ENCODE measurements at places on chromosomes 12 and 14.

- no peak for DNase-seq
Measured at GRCh38 chr12:81819991-81820633, 61.0 kb upstream of the PPFIA2 start.

GRCh38 chr12:76618031-76618430, 58.5 kb upstream of the OSBPL8 start:
- no peak for DNase-seq

DNA sequence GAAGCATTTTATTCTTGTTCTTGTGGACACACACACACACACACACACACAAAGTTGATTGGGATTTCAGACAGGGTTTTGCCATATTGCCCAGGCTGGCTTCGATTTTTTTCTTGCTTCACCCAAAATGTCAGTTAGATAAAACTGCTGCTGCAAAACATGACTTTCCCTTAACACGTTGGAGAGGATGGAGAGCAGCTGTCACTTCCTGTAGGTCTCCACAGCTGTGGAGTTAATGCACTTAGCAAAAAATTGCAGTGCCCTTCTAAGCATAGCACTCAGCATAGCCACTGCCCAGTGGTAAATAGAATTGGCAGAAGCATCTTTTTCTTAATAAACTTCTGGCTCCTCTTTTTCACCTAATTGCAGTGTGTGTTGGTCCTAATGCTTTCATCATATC, 54.5 kb downstream of the PDZRN4 start:
- DNase-seq, result no peak

DNA sequence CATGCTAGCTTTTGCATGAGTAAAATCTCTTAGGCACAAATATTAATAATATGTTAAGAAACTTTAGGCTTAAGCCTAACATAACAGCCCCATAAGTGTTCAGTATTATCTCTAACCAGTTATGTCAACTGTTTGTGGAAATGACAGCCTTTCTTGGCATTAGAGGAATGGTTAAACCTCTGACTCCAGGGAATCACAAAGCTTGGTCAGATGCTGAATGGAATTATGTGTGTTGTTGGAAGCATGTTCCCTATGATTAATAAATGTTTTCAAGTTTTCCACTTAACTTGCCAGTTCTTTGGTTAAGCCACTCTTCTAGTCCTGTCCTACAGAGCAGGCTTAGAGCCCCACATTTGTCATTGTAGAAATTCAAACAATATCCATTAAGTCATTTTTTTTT, 17.0 kb downstream of the PSEN1 start:
- no peak for DNase-seq

DNA sequence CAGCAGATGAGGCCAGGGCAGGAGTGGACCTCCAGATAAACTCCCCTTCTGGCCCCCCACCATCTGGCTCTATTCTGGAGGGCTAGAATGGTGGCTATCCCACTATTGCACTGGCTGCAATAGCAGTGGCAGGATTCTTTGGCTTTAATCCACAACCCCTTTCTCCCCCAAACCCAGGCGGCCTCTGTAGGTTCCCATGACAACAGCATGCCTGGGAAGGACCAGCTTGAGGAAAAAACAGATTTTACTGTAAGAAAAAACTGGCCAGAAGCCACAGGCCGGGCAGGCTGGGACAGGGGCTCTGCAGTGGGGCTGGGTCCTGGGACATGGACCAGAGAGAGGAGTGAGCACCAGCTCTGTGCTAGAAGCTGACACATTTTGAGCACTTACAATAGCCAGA, 13.6 kb upstream of the ACVR1B start:
- DNase-seq, result no peak

DNA sequence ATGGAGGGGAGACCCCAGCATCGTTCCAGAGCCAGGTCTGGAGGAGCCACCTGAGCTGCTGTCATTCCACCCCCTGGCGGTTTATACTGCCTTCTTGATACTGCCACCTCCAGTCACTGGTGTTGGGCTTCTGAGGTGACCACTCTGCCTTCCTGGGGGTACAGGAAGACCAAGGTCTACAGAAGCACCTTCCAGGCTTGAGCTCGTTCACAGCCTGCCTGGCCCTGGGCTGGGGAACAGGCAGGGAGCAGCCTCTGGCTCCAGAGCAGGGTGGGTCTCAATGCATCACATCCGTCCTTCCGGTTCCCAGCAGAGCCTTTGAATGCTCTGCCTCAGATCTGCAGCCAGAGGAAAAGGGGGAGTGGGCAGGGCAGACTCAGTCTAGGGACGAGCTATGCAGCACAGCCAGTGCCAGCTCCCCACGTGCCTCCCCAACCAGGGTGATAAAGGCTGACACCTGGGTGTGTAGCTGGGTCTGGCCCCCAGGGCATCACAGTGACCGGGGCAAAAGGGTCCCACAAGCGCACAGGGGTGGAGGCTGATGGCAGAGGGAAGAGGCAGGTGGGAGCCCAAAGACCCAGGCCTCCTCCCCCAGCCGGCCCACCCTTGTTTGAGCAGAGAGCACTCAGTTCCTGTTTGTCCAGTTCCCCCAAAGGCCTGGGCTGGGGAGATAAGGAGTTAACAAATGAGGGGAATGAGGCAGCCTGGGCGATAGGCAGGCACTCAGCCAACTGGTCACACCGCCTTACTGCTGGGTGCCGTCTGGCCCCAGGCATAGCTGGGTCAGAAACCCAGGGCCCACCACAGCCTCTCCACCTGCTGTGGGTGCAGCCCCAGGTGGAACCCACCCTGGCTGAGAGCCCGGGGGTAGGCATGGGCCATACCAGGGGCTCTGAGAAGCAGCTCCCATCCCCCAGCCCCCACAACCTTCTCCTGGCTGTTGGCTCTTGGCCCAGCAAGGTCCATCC, 17.1 kb downstream of the DEGS2 start:
- DNase-seq, result no peak

- DNase-seq, result no peak
Measured at GRCh38 chr12:41344776-41345470, 156.8 kb downstream of the PDZRN4 start.

DNA sequence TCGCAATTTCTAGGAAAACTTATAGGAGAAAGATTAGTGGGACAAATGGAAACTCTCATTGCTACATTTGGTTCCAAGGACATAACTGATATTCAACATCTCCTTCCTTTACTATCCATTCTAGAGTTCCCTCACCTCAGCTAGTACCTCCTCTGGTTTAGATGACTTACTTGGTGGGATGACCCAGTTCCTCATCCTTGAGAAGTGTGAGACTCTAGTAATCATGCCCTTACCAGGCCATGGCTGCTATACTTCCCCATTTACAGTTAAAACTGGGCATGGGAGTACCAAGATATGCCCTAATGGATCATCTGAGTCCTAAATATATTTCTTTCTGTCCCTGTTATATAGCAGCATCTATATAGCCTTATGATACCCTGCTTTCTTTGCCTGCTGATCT, 58.1 kb downstream of the IFT81 start:
- DNase-seq, result no peak

DNA sequence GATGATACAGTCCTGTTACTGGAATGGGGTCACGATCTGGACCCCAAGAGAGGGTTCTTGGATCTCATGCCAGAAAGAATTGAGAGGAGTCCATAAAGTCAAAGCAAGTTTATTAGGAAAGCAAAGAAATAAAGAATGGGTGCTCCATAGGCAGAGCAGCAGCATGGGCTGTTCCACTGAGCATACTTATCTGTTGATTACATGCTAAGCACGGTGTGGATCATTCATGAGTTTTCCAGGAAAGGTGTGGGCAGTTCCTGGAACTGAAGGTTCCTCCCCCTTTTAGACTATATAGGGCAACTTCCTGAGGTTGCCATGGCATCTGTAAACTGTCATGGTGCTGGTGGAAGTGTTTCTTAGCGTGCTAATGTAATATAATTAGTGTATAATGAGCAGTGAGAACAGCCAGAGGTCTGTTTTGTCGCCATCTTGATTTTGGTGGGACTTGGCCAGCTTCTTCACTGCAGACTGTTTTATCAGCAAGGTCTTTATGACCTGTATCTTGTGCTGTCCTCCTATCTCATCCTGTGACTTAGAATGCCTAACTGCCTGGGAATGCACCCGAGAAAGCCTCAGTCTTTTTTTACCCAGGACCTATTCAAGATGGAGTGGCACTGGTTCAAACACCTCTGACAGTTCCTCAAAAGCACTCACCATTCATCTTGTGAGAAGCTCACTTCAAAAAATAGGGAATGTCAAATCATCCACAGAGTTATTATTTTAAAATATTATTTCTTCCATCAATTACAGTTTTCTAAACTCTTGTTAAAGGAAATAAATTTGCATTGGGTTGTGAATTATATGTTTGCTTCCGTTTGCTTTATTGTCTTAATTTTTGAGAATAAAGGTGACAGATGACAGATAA, 1358.8 kb upstream of the TMEM132C start:
- no peak for DNase-seq

GRCh38 chr14:103703433-103704385, 11.5 kb downstream of the XRCC3 start:
- DNase-seq, result no peak

DNA sequence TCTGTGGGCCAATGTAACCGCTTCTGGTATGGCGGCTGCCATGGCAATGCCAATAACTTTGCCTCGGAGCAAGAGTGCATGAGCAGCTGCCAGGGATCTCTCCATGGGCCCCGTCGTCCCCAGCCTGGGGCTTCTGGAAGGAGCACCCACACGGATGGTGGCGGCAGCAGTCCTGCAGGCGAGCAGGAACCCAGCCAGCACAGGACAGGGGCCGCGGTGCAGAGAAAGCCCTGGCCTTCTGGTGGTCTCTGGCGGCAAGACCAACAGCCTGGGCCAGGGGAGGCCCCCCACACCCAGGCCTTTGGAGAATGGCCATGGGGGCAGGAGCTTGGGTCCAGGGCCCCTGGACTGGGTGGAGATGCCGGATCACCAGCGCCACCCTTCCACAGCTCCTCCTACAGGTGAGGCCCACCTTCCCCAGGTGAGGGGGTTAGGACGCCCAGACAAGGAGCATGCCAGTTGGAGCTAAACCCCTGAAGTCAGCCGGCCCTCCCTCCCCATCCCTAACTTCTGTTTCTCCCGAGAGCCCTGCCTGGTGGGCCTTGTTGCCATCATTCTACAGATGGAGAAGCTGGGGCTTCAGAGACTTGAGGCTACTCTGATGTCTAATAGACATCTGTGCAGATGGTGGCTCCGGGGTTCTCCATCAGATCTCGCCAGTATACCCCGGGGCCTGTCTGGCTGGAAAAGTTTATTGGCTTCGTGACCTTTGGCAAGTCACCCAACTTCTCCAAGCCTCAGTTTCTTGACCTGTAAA, 25.3 kb downstream of the PAPLN start:
- DNase-seq, result no peak

GRCh38 chr14:51805541-51805940, 54.9 kb upstream of the GNG2 start:
- DNase-seq, result no peak

DNA sequence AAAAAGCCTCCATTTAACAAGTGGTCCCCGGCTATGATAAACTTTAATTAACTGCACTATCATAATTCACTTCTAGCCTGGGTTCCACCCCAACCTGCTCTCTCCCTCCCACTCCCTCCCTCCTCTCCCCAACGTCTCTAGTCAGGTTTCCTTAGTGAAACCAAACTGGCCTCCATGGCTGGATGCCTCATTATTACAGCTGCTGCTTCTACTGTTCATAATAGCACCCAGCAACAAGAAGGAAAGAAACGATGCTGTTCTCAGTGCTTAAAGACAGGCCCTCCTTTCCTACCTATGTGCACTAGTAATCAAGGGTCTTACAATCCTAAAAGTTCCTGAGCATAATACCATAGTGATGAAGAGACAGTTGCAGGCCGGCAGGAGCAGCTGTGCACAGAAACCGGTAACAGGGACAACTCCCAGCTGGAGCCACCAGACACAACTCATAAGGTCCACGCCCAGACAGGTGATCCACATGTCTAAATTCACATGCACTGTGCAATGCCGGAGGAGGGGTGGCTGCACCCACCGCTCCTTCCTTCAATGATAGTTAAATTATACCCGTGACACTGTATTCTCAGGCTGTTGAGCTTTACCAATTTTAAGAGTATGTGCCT, 6.2 kb downstream of the IRF2BPL start:
- no peak for DNase-seq

DNA sequence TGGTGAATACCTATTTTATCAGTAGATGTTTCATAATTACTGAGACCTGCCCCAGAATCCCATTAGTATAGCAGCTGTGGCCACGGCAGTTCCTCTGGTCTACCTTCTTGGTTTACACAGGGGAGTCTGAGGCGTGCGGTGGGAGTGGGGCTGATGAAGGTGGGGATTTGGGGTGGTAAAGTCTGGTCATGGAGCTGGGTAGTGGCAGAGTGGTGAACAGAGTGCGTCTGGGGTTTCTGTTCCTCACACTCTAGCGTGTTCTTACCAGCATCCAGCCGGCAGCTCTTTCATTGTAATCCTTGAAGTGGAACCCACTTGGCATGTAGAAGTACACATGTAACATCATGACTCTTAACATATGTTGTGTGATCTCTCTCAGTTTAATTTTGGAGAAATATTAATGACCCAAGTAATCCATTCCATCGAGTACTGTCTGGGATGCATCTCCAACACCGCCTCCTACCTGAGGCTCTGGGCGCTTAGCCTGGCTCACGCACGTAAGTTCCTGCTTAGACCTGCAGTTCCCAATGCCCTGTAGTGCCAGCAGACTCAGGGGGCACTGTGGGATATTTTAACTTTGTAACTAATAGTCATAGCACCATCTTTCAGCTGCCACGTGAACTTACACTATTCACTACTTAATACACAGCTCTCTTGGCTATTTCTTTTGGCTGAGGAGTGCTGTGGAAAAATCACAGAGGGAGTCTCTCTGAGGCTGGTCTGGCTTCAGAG, 7.9 kb upstream of the DNAH10 start:
- no peak for DNase-seq

GRCh38 chr12:123720141-123720814, 8.1 kb downstream of the ATP6V0A2 start:
- no peak for DNase-seq

Measured in stimulated activated CD8-positive, alpha-beta memory T cell treated with anti-CD3 and anti-CD28 coated beads, Interleukin-7, amount 100 ng/mL, for 24 hours (primary cell).